CD4-positive, alpha-beta T cell (primary cell): ENCODE measurements at places on chromosomes 12 and 14.

- H3K36me3 ChIP-seq: peaks cover 15% of the 10 kb centered on the region
- H3K4me1 ChIP-seq: peaks cover 56% of the 10 kb centered on the region
- DNase-seq: peak; percentile 95
- peak overlapping the region; percentile 82 for H3K4me3 ChIP-seq
- H3K27ac ChIP-seq: peak overlapping the region; percentile 99
- no peaks in the 10 kb centered on the region for H3K27me3 ChIP-seq
Measured at GRCh38 chr12:57087010-57087690, 1.8 kb upstream of the NAB2 start.

GRCh38 chr14:30507209-30507608 lies 51.7 kb upstream of the G2E3 start:
- no peaks in the 10 kb centered on the region for H3K27me3 ChIP-seq
- H3K4me1 ChIP-seq: no peaks in the 10 kb centered on the region
- H3K27ac ChIP-seq: no peak overlapping the region
- no peaks in the 10 kb centered on the region for H3K36me3 ChIP-seq

GRCh38 chr12:88693837-88694445 lies 113.7 kb upstream of the KITLG start:
- no peaks in the 10 kb centered on the region for H3K27me3 ChIP-seq
- H3K4me3 ChIP-seq: no peak overlapping the region
- no peak for DNase-seq
- no peaks in the 10 kb centered on the region for H3K4me1 ChIP-seq
- H3K36me3 ChIP-seq: no peaks in the 10 kb centered on the region

DNA sequence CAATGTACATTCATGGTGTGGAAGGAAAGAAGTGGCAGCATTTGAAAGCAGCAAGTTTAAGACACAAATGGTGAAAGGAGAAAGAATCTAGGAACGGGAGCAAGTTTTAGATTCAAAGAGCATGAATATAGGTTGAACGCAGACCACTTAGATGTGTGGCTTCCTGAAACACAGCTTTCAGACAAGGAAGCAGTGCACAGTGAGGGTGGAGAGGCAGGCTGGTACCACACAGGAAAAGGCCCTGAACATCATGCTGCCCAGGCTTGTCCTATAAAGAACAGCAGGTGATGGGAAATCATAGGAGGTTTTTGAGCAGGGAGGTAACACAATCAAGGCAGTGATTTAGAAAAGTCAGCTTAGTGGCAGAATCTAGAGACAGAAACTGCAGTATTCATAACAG lies 35.6 kb downstream of the GNS start:
- H3K4me3 ChIP-seq: no peak overlapping the region
- H3K36me3 ChIP-seq: peaks cover 54% of the 10 kb centered on the region
- H3K27me3 ChIP-seq: no peaks in the 10 kb centered on the region
- H3K4me1 ChIP-seq: peaks cover 7% of the 10 kb centered on the region
- no peak overlapping the region for H3K27ac ChIP-seq

GRCh38 chr12:18135509-18135908 lies 45.5 kb upstream of the RERGL start:
- no peak overlapping the region for H3K27ac ChIP-seq
- no peaks in the 10 kb centered on the region for H3K4me1 ChIP-seq
- no peaks in the 10 kb centered on the region for H3K36me3 ChIP-seq
- no peak for DNase-seq
- H3K4me3 ChIP-seq: no peak overlapping the region

GRCh38 chr14:97994020-97994531 lies 1196.9 kb downstream of the VRK1 start:
- peaks cover 51% of the 10 kb centered on the region for H3K4me1 ChIP-seq
- no peak overlapping the region for H3K4me3 ChIP-seq
- peak overlapping the region; percentile 75 for H3K27ac ChIP-seq
- no peak for DNase-seq
